ENCODE measurements at places on chromosomes 6 and 20.

GRCh38 chr20:50575865-50576720 lies 65.9 kb downstream of the PTPN1 start:
- peak; percentile 93 for ATAC-seq

- no peak for ATAC-seq
These were observed 370.6 kb downstream of the SAMD5 start for GRCh38 chr6:147879031-147879580.

- ATAC-seq = no peak
These were observed 96.4 kb downstream of the TULP4 start for GRCh38 chr6:158408552-158409130.

- no peak for ATAC-seq
These were observed 72.4 kb downstream of the HACE1 start for GRCh38 chr6:104787305-104787704.

DNA sequence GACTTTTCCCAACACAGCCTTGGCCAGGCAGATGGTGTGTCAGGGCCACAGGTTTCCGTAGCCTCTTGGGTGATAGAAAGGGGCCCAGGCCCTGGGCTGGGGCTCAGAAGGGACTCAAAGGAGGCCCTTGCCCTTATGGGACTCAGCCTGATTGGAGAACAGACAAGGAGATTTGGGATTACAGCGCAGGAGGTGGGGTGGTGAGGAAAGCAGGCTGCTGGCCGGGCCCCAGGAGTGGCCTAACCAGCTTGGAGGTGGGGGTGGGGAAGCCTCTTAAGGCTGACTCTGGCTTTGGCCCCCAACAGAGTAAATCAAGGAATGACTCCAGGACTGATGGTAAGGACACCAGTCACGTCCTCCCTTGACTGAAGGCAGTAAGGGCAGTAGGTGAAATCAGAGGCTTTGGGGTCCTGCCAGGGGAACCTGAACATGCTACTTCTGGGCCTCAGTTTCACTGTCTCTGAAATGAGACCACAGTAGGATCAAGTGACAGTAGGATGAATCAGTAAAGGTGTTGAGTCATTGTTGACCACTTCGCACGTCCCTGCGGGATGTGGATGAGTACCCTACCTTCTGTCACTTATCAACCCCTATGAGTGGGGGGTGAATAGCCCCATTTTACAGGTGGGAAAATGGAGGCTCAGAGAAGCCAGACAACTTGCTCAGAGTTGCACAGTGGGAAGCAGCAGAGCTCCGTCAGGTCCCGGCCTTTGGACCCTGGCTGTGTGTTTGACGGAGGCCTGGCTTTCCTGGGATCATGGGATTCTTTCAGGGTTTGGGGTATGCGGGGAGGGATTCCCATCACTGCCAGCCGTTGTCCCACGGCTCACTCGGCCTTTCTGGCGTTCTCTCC lies 4.5 kb downstream of the SNAI1 start:
- no peak for ATAC-seq

DNA sequence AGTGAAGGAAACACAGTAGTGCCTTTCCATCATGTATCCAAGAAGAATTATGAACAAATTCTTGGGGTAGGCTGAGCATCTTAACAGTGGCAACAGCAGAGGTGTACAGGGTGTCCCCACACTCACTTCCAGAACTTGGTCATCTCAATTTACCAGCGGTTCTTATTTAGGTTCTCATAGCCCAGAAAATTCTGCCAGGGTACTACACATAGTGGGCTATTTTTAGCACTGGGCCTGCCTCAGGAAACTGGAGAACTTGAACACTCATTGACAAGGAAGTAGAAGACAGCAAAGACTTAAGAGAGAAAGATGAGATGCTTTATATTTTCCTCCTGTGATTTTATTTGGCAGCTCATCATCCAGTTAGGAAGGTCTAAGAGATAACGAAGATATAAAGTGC lies 71.8 kb upstream of the PHIP start:
- no peak for ATAC-seq
